ENCODE measurements at places on chromosomes 16 and 17.
A peak's percentile ranks its signal among the peaks of the same experiment; 100 is the strongest.

- DNase-seq = no peak
Measured at GRCh38 chr17:47792979-47793378, 28.6 kb downstream of the OSBPL7 start.

GRCh38 chr17:2796164-2797125, at the start of gene RAP1GAP2:
RAP1GAP2 (plus strand) TSS chr17:2796438; CDS start chr17:2796528, 90 bp downstream.
- DNase-seq = no peak

DNA sequence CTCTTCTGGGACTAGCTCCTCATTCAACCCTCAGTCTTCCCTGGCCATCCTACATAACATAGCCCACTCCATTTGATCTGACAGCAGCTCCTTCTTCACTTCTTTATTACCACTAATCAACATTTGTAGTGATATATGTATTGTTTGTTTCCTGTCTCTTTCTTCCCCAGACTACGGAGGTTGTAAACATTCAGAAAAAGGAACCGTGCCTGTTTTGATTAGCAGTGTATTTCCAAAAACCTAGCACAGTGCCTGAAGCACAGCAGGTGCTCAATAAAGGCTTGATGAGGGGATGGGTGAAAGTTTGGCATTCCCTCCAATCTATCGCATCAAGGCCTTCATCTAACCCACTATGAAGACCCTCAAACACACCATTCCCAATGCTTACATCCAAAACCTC, 150.8 kb downstream of the XYLT1 start:
- no peak for DNase-seq

DNA sequence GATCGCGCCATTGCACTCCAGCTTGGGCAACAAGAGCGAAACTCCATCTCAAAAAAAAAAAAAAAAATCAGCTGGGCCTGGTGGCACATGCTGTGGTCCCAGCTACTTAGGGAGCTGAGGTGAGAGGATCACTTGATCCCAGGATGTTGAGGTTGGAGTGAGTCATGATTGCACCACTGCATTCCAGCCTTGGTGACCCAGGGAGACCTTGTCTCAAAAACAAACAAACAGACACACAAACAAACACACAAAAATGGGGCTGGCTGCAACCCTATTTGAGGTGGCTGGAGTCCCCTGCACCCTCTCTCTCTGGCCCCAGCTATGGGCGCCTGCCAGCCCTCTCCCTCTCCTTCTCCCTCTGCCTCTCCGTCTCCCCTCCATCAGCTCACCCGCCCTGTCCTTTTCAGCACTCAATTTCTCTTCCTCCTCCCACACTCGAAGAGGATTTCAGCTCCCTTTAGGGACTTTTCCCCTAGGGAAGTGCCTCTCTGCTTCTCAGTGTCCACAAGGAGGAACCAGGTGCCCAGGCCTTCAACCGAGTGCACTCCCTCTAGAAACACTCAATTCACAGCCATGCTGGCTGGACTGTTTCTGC, 17.5 kb upstream of the TFAP4 start:
- DNase-seq = peak; percentile 76

DNA sequence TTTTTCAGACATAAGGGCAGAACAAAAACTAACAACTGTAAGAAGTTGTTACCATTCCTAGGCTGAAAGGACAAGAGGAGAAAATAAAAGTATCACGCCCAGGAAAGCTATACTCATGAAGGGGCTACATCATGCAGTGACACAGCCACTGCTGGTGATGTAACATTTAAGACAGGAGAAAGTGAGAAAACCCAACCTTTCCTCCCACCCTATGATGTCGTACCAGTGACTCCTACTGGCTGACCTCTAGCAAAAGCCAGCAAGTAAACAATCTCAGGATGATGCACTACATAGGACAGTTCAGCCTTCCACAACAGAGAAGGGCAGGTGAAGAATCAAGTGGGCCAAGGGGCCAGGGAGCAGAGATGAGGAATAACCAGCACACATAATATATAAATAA, 14.0 kb upstream of the OR1E2 start:
- peak; percentile 10 for DNase-seq

GRCh38 chr16:72083778-72084404, 9.5 kb downstream of the TXNL4B start:
- DNase-seq = no peak

DNA sequence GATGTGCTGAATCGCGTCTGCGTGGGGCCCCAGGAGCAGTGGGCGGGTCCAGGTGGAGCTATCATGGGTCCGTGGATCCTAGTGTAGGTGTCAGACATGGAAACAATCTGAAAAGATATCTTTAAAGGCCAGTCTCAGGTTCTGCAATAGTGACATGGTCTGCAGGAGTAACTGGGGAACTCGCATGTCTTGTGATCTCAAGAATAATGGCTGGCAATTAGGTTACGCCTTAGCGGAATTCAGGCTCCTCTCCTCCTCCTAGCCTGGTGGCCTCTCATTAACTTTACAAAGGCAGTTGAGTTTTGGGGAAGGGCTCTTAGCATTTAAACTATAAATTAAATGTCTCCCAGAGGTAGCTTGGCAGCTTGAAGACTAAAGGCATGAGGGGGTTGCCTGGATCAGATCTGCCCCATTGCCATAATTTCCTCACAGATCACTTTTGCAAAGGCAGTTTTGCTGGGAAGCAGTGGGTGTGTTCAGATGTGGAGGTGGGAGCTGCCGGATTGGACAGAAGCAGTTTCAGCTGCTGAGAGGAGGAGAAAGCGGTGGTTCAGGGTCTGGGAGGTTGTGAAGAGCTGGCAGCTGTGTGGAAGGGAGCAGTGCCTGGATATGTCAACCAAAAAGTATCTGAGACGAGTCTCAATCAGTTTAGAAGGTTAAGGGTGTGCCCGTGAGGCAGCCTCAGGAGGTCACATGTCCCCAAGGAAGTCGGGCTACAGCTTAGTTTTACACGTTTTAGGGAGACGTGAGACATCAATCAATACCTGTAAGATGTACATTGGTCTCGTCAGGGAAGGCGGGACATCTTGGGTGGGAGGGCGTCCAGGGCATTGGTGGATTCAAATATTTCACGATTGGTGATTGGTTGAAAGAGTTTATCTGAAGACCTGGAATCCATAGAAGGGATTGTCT, 2.7 kb downstream of the TBCD start:
- DNase-seq = no peak

- DNase-seq = peak; percentile 20
Measured at GRCh38 chr17:75404731-75405364, 630 bp downstream of the GRB2 start.
